Fibroblast of pulmonary artery (primary cell): ENCODE measurements at places on chromosomes 5 and 9.
A peak's percentile ranks its signal among the peaks of the same experiment; 100 is the strongest.

DNA sequence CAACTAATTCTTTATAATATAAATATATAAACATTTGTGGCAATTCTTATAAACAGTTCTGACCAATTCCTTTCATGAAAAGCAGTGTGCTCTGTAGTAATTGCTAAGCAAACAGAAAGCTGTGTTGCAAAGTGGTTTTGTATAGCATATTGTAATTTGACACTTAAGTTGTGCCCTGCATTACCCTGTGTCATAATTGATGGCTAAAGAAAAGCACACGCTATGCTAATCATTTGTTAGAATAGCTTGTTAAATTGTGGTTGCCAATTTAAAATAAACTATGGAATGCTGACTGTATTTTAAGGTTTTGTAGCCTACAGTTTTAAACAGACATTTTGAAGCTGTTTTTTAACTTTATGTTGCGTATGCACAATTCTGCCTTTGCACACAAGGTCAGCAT lies 140.0 kb downstream of the PBX3 start:
- DNase-seq: peak; percentile 33

DNA sequence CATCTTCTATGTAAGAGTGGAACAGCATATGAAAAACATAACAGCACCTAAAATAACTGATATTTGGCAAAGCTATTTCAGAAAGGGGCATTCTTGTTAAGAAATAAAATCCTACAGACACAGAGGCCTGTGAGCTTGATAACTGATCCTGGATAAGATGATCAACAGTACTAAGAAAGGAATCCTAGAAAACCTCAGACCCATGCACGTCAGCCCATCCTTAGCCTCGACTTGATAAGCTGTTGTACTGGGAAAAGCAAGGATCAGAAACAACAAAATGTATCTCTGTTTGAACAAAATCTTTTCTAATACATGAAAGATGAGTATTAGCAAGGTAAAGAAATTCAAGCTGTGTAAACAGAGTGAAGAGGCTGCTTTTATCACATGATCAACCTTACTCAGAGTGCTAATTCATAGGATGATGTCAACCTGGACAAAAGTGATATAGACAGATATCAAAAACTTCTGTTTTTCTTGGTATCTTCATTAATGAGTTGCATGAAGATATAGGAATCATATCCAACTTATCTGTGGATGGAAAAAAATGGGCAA lies 15.2 kb downstream of the LIFR start:
- no peak for DNase-seq

DNA sequence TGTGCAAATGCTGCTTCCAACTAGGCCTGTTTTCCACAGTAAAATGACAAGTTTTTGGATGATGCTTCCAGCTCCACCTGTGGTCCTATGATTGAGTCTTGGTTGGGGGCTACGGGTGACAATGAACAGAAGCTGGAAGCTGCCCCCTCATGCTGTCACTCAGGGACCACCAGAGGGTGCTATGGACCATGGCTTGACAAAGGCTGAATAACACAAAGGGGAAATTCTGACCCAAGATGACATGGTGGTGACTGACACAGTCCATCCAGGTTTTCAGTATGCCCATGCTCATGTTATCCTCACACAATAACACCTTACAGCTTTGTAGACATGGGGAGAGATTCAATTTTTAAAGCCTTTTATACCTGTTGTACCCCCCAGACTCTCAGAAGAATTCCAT lies 23.9 kb upstream of the SAP30L start:
- DNase-seq: peak; percentile 33

DNA sequence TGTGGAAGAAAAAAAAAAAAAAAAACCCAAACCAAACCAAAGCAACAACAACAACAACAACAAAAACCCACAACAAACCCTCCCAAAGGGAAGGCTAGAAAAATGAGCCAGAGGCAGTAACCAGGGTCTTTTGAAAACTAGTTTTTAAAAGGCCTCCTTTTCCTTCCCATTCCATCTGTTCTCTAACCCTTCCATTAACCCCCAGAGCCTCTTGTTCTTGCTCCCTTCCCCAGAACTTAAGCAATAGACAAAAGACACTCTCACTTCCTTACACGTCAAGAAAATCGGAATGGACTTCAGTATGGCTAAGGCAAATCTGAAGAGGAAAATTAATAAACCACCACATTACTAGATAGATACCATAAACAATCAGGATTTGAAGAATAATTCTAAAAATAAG lies 292.8 kb downstream of the ARL15 start:
- no peak for DNase-seq

DNA sequence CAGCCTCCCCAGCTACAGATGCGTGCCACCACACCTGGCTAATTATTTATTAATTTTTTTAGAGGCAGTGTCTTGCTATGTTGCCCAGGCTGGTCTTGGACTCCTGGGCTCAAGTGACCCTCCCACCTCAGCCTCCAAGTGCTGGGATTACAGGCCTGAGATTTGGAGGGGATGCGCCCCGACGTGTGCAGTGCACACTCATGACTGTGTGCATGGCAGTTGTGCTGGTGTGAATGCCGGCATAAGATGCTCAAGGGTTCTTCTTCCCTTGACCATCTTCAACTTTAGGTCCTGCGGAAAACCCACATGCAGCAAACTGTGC lies 3.5 kb upstream of the SLC34A1 start:
- no peak for DNase-seq

DNA sequence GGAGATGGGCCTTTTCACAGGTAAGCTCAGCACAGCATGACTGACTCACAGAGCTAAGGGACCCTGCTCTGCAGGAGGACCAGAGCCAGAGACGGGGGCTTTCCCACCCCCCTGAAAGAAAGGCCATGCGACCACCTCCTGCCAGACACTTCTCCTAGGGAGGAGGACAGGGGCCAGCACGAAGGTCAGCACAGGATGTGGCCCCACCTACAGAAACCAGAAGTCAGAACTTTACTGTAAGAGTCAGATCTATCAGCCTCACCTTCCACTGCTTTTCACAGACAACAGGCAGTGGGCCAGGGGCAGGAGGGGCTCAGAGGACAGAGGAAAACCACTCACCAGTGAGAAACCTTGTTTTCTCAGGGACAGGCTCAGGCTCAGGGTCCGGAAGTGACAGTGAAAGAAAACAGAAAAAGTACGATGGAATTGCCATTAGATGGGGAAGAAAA lies 37.9 kb downstream of the CCNJL start:
- DNase-seq: no peak

DNA sequence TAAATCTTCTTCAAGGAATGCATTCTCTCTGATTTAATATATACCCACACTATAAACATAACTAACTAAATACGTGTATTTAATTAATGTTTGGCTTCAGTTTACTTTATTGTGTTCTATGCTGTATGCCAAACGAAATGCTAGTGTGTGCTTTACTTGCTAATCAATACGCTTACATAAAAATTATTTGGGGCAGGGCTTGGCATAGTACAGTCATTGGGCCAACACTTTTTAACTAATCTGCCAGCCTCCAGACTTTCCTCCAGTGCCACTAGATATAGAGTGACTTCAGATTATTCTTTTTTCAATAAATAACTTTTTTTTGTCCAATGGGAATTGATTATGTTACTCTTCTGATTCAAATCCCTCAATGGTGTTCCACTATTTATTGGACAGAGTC lies 8.7 kb upstream of the CARNMT1 start:
- no peak for DNase-seq

GRCh38 chr5:107289030-107289714 lies 381.6 kb downstream of the EFNA5 start:
- no peak for DNase-seq

GRCh38 chr5:43638546-43638945 lies 35.6 kb downstream of the NNT start:
- peak; percentile 36 for DNase-seq

DNA sequence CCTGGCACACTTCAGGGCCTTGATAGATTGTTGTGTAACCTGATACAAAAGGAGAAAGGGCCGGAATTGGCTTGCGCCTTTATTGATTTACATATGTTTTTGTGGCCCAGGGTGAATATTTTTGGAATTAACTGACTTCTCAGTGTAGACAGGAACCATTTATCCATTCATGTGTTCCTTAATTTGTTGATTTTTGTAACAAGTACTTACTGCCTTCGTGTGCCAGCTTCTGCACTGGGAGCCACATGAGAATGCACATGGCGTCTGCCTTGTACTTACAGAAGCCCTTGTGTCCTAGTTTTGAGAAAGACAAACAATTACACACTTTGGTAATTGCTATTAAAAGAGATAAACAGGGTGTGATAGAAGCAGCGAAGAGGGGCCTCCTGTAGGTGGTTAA lies 26.4 kb downstream of the EHMT1 start:
- no peak for DNase-seq

DNA sequence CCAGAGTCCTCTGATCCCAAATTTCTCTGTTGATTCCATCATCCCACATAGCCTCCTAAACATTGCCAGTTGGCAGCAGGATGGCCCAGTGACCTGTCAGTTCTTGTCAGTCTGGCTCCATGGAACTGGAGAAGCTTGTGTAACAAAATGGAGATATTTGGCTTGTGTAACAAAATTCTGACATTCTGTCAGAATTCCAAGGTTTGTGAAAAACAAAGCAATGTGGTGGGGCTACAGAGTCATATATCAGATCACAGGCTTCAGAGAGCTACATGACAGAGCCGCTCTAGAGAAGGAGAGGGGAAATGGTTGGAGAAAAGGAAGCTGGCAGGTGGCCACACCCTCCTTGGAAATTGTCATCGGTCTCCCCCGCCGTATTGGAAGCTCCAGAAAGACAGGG lies 75.4 kb upstream of the MAN2A1 start:
- DNase-seq: no peak

DNA sequence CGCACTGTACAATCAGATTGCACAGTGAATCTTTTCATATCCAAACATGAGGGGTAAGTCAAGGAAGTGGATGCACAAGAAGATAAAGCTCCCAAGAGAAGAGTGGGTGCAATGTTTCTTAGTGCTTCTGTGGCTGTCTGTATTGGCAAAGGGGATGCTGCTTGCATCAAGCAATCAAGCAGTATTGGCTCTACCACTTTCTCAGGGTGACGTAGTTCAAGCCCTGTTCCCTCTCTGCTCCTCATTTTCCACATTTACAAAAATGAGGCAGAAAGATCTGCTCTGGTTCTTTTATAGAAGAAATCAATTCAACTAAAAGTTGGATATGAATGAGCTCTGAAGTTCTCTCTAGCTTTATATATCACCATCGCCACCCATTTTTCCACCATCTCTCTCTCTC lies 2.3 kb downstream of the TNFSF8 start:
- DNase-seq: no peak

DNA sequence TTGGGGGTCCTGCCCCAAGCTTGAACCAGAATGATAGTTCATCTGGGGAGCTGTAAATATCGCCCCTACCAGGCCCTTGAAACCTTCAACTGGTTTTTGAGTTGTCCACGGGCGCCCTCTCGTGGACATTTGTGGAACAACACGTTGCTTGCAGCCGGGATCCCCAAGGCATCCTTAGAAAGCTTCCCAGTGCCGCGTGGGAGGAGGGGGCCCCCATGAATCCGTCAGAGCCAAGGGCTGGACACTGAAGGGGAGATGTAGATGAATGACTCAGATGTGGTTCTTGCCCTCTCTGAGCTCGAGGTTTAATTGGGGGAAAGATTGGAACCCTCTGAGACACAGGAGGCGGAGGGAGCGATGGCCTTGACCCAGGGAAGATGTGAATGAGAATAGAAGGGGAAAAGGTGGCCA lies 31.8 kb upstream of the ORM1 start:
- DNase-seq: peak; percentile 71

- DNase-seq: peak; percentile 12
Observed at GRCh38 chr5:80346055-80346454, 26.3 kb downstream of the SPZ1 start.

DNA sequence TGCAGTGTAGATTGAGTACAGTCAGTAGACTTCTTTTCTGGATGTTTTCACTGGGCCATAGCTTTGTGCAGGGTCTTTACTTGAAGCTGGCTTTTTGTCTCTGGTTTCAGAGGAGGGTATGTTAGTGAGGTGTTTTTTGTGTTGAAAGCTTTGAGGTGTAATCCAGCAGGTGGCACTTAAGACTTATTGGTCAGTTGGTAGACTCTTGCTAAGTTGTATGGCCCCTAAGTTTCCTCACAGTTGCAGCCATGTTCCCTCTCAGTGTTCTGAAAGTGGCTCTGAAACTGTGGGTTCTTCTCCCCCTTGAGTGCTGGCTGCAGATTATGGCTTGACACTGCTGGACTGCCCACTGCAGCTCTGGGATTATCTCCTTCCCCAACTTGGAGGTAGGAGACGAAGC lies 55.7 kb upstream of the SLC44A1 start:
- no peak for DNase-seq

DNA sequence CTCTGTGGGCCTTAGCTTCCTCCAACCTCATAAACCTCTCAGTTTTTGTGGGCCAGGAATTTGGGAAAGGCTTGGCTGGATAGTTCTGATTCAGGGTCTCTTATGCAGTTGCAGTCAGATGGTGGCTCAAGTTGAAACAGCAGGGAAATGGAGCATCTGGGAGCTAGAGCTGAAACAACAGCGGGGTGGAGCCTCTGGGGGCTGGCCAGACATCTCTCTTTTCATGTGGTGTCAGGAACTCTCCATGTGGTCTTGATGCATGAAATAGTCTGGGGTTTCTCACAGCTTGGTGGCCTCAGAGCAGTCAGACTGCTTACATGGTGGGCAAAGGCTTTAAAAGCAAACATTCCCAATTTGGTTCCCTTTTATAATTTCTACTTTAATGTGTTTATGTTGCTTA lies 13.5 kb downstream of the ZNF346 start:
- DNase-seq: no peak

DNA sequence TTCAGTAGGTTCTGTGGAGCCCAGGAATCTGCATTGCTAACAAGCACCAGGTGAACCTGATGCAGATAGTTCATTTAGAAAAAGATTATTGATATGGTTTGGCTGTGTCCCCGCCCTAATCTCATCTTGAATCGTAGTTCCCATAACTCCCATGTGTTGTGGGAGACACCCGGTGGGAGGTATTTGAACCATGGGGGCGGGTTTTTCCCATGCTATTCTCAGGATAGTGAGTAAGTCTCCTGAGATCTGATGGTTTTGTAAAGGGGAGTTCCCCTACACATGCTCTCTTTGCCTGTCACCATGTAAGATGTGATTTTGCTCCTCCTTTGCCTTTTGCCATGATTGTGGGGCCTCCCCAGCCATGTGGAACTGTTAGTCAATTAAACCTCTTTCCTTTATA lies 212.0 kb downstream of the RAB3C start:
- no peak for DNase-seq

DNA sequence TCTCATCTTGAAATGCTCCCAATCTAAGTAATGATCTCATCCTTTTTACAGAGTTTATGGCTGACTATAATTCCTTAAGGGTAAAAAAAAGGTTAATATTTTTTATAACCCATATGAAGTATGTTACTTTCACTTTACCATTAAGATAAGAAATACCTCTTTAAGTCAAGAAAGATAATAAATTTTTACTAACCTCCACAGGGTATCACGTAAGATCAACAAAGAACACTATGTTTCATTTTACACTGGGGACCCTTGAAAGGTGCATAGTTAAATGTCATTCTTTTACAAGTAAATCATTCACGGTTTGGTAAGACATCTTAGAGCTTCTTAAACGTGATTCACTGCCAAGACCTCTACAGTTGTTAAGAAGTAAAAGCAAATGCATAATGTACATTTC lies 472.7 kb upstream of the CDH9 start:
- peak; percentile 1 for DNase-seq

DNA sequence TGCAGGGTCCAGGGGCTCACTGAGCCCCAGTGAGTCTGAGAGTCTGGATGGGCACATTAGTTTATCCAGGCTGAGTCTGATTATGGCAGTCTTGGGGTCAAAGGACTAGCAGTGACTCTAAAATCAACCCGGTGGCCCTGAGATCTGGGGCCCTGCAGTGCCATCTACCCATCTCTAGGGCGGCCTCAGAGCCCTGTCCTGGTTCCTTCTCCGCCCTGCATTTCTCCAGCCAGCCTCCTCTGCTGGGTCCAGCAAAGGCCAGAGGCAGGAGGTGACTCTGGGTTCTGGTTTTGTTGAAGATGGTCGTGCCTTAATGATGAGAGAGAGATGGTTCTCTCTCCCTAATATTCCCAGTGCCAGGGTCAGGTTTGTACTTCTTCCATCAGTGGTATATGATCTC lies 15.0 kb downstream of the DCANP1 start:
- no peak for DNase-seq
